ENCODE measurements at places on chromosomes 12 and 14.

GRCh38 chr12:110012137-110012536, 12.9 kb downstream of the ANKRD13A start:
- H3K27ac ChIP-seq: no peak overlapping the region
- no peak overlapping the region for H3K4me3 ChIP-seq
- no peak for DNase-seq

DNA sequence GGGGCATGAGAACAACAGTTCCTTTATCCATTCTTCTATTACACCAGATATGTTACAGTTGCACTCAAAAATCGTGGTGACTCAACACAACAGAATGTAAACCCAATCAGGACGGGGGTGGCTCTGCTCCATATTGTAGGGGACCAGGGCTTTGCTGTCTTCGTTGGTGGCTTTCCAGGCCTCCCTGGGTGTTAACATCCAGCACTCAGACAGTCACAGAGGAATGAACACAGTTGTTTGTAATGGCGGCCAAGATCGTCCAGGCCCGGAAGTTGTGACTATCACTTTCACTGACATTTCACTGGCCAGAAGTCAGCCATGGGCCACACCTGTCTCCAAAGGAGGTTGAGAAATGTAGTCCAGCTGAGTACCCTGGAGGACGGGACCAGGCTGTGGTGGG, 204.1 kb downstream of the CACNA1C start:
- H3K27me3 ChIP-seq: peaks cover 11% of the 10 kb centered on the region
- no peak overlapping the region for H3K4me3 ChIP-seq
- no peaks in the 10 kb centered on the region for H3K4me1 ChIP-seq
- peak; percentile 34 for DNase-seq

- peak overlapping the region; percentile 65 for H3K27ac ChIP-seq
- DNase-seq: no peak
- H3K36me3 ChIP-seq: peaks cover 18% of the 10 kb centered on the region
- H3K4me3 ChIP-seq: peak overlapping the region; percentile 78
- H3K27me3 ChIP-seq: no peaks in the 10 kb centered on the region
Measured at GRCh38 chr12:57755454-57756372, 810 bp downstream of the MARCHF9 start.

GRCh38 chr14:101087614-101088394, 184.3 kb upstream of the RTL1 start:
- H3K27ac ChIP-seq: no peak overlapping the region
- H3K27me3 ChIP-seq: no peaks in the 10 kb centered on the region
- H3K4me3 ChIP-seq: no peak overlapping the region
- DNase-seq: no peak

DNA sequence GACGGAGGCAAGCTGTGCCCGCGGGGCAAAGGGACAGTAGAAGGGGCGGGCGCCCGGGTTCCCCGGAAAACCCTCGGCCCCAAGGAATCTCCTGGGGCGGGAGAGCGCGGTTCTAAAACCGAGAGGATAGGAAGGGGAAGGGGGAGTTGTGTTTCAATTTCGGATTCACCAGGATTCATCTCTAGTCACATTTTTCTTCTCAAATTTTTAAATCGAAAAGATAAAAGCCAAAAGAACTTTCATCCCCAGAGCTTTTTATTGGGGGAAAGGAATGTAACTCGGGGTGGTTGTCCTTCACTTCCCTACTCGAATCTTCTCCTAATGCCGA, 1.4 kb downstream of the BMP4 start:
- DNase-seq: no peak
- H3K36me3 ChIP-seq: no peaks in the 10 kb centered on the region
- no peaks in the 10 kb centered on the region for H3K4me1 ChIP-seq
- no peak overlapping the region for H3K27ac ChIP-seq

DNA sequence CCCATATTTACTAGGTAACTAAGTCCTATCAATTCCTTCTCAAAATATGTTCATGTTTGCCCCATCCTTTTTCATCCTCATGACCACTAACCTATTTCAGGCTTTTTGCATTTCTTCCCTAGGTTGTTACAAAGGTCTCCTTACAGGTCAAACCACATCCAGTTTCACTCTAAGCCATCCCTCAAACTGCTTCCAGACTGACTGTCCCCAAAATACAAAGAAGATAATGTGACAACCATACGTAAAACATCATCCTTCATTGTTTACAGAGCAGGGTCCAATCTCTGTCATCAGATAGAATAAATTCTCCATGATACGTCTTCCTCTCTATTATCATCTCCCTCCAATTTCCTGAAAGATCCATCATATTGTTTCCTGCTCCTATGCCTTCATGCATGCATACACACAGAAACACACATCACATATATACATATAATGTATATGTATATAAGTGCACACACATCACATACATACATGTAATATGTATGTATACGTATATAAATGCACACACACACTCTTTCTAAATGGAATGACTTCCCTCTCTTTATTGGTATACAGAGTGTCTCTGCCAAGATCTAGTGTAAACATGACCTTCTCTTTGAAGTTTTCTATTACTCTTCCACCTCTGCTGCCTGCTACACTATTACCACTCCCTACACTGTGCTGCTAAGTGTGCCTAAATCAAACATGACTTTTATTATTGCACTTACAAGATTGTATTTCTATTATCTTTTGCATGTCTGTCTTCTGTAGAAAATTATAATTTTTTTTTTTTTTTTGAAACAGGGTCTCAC, 30.7 kb upstream of the EPS8 start:
- no peak overlapping the region for H3K27ac ChIP-seq
- no peaks in the 10 kb centered on the region for H3K36me3 ChIP-seq
- no peaks in the 10 kb centered on the region for H3K4me1 ChIP-seq
- H3K27me3 ChIP-seq: no peaks in the 10 kb centered on the region
- no peak overlapping the region for H3K4me3 ChIP-seq

- H3K27me3 ChIP-seq: no peaks in the 10 kb centered on the region
- DNase-seq: no peak
- peaks cover 6% of the 10 kb centered on the region for H3K4me1 ChIP-seq
- H3K27ac ChIP-seq: no peak overlapping the region
- H3K4me3 ChIP-seq: no peak overlapping the region
Measured at GRCh38 chr12:75374971-75375370, 15.9 kb upstream of the GLIPR1L2 start.

- no peak for DNase-seq
- no peak overlapping the region for H3K4me3 ChIP-seq
- no peaks in the 10 kb centered on the region for H3K4me1 ChIP-seq
- no peaks in the 10 kb centered on the region for H3K27me3 ChIP-seq
- H3K27ac ChIP-seq: no peak overlapping the region
- no peaks in the 10 kb centered on the region for H3K36me3 ChIP-seq
Measured at GRCh38 chr12:47053961-47054360, 25.5 kb upstream of the PCED1B start.

- H3K4me1 ChIP-seq: peaks cover 18% of the 10 kb centered on the region
- no peaks in the 10 kb centered on the region for H3K27me3 ChIP-seq
- DNase-seq: no peak
- peaks cover 10% of the 10 kb centered on the region for H3K36me3 ChIP-seq
- peak overlapping the region; percentile 67 for H3K27ac ChIP-seq
- peak overlapping the region; percentile 98 for H3K4me3 ChIP-seq
Measured at GRCh38 chr14:102320671-102321455, 1.3 kb downstream of the ZNF839 start.

DNA sequence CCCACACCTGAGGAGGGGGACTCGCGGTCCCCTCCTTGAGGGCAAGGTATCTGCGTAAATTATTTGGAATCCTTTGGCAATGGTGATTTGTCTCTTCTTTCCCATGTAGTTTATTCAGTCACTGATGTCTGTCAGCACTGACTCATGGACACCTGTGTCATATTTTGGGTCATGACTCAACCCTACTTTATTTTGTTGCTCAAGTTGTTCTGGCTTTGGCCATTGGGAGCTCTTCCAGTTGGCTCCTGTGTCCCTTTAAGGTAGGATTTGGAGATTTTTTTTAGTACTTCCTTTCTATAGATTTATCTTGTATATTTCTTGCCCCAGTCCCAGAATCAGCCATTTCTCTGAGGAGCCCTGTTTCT, 47.4 kb upstream of the C14orf180 start:
- H3K4me1 ChIP-seq: no peaks in the 10 kb centered on the region
- no peak overlapping the region for H3K27ac ChIP-seq
- no peak overlapping the region for H3K4me3 ChIP-seq

DNA sequence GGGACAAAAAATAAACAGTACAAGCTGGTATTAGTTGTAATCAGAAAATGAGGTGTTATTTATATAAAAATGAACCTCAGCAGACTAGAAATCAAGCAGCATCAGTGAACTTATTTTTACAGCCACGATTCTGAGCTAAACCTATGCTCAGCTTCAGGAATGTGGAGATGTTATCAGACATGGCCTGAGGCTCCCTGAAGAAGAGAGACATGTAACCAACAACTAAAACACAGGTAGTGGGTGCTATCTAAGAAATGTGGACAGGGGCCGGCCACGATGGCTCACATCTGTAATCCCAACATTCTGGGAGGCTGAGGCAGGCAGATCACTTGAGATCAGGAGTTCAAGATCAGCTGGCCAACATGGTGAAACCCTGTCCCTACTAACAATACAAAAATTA, 534.3 kb downstream of the VRK1 start:
- DNase-seq: no peak
- no peak overlapping the region for H3K4me3 ChIP-seq
- no peaks in the 10 kb centered on the region for H3K27me3 ChIP-seq

- no peak overlapping the region for H3K4me3 ChIP-seq
- no peak overlapping the region for H3K27ac ChIP-seq
- no peaks in the 10 kb centered on the region for H3K36me3 ChIP-seq
- no peak for DNase-seq
- no peaks in the 10 kb centered on the region for H3K4me1 ChIP-seq
- H3K27me3 ChIP-seq: peaks cover 24% of the 10 kb centered on the region
Measured at GRCh38 chr14:30005114-30005808, 77.6 kb upstream of the PRKD1 start.

- no peaks in the 10 kb centered on the region for H3K27me3 ChIP-seq
- no peak overlapping the region for H3K4me3 ChIP-seq
- H3K4me1 ChIP-seq: peaks cover 6% of the 10 kb centered on the region
- no peak overlapping the region for H3K27ac ChIP-seq
- no peak for DNase-seq
Measured at GRCh38 chr14:65187421-65188049, 85.2 kb upstream of the MAX start.

Data from RWPE2 (cell line).